NCI-H1436 (cell line): ENCODE measurements at places on chromosomes 2 and 18.

- no peak for DNase-seq
Measured at GRCh38 chr2:83994633-83995179, 464.4 kb downstream of the SUCLG1 start.

- DNase-seq: no peak
Measured at GRCh38 chr18:51196118-51196810, 1.2 kb downstream of the MEX3C start.

DNA sequence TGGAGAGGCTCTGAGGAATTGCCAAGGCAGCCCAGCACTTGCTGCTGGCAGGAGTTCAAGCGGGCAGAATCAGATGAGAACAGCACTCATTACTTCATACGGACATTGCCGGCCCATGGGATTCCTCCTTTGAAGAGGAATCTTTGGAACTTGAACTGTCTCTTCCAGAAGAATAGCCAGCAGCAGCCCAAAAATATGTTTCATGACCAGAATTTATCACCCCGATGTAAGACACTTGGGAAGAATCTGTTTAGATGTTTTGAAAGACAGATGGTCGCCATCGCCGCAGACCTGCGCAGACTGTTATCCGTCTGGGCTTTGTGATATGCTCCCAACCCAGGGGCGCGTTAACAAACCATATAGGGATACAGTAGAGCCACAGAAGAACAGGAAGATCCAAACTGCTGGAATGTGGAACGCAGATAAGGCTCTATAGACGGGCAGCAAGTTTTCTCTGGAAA lies 3.7 kb upstream of the ADI1 start:
- DNase-seq: no peak

DNA sequence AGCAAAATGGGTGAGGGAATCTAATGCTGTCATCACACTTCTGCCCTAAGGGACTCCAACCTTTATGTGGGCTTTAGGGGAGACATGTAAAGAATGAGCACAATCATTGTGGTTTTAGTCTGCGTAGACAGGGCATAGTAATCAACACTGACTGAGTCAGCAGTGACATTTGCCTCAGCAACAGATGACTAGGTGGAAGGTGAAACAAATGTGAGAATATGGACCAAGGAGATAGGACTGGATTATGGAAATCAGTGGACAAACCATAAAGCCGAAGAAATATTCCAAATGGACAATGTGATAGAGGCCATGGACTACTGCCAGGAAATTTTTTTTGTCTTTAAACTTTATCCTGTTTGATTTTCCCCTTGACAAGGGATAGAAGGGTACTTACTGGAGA lies 83.9 kb downstream of the PDK1 start:
- no peak for DNase-seq

GRCh38 chr2:12686708-12687283 lies 29.9 kb upstream of the TRIB2 start:
- no peak for DNase-seq

DNA sequence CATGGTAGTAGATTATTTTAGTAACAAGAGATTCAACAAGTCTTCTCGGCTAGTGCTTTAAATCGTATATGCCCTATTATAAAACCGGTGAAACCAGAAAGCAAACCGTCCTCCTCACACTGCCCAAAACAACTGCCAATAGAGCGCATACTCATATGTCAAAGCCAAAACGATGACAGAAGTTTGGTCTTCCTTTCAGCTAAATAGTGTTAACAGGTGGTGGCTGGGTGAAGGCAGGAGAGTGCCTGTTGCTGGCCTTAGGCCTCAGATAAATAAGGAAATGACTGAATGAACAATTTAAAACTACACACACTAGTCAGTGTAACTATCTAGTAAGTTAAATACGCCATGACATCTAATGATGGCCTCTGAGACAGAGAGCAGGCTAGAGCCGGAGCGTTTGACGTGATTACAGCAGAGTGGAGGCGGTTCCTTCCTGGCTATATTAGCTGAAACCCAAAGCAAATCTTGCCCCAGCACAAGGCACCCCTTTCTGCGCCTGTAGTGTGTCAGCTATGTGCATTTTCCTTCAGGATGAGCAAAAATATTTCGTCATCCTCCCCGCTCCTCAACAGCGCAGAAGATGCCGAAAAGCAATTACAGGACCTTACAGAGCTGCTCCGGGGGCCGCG lies 1.6 kb downstream of the LONRF2 start:
- DNase-seq: no peak

GRCh38 chr2:10168221-10168620 lies 45.7 kb downstream of the RRM2 start:
- no peak for DNase-seq

DNA sequence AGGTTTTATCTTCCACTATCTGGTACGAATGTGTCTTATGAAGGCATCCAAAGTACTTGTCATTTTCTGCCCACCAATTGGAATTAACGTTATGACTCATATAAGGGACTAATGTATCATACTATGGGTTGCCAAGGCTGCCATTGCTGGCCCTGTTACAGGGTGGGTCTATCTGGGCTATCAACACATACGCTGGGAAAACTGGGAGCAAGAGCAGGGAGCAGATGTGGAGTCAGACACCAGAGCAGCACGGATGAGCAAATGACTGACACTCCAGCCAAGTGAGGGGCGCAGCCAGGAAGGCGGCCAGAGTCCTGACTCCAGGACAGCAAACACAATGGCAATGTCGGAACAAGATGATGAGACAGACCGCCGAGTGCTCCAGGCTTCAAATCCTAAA lies 145.9 kb downstream of the COPS8 start:
- DNase-seq: no peak

DNA sequence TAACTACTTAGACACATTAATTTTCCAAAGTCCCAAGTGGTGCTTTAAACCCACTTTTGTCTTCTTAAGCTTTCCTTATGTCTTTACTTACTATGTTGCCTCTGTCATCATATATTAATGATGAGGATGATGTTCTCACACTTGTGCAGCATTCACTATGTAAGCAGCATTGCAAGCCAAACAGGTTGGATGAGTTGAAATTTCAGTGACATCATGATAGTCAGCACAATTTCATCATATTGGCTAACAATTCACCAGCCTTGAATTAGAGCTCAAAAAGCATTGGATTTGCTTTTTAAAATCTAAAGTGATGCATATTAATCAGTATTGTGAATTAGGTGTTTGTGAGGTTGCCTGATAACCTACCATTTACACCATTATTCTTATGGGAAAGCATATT lies 7.7 kb downstream of the APLF start:
- DNase-seq: no peak

DNA sequence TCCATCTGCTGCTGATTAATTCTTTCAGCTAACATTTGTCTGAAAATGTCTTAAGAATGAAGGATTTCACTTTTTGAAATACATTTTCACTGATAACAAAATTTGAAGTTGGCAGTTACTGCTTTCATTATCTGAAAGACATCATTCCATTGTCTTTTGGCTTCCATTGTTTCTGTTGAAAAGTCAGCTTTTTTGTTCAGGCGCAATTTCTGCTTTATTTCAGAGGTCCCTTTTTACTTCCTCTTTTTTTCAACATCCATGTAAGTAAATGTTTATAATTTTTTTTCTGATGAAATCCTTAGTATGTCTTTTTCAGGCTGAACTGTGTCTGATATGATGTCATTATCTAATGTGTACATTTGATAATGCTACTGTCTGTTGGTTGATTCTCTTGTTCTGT lies 184.2 kb downstream of the RND3 start:
- peak; percentile 10 for DNase-seq

GRCh38 chr2:127388423-127389164 lies 819 bp upstream of the MAP3K2 start:
- no peak for DNase-seq

DNA sequence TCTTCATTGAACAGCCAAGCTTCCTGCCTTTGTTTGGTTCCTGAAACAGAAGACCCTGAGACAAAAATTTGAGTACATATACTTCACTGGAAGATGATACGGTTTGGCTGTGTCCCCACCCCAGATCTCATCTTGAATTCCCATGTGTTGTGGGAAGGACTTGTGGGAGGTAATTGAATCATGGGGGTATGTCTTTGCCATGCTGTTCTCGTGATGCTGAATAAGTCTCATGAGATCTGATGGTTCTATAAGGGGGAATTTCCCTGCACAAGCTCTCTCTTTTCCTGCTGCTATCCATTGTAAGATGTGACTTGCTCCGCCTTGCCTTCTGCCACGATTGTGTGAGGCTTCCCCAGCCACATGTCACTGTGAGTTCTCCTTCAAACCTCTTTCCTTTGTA lies 76.5 kb downstream of the BABAM2 start:
- DNase-seq: no peak

DNA sequence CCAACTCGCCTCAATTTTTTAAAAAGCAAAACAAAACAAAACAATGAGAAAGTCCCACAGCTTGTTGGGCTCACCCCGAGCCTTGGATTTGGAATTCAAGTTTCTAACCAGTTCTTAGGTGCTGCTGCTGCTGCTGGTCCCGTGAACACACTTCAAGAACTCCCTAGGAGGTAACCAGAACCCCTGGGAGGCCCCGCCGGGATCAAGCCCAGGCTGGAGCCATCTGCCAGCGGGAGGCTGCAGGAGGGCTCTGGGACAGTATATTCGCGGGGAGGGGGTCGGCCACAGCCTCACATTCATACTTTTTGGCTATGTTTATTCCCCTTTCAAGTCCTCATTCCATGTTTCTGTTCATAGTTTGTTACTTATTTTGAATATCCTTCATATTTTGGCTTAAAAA lies 223.4 kb downstream of the TFCP2L1 start:
- DNase-seq: no peak

- no peak for DNase-seq
Measured at GRCh38 chr2:204479557-204479956, 65.7 kb upstream of the PARD3B start.
